ENCODE measurements at places on chromosomes 12 and 14.

- no peak for DNase-seq
Observed at GRCh38 chr14:49954171-49954631, 61.3 kb downstream of the ARF6 start.

GRCh38 chr12:94405413-94406116 lies 54.1 kb downstream of the CEP83 start:
- DNase-seq: no peak

DNA sequence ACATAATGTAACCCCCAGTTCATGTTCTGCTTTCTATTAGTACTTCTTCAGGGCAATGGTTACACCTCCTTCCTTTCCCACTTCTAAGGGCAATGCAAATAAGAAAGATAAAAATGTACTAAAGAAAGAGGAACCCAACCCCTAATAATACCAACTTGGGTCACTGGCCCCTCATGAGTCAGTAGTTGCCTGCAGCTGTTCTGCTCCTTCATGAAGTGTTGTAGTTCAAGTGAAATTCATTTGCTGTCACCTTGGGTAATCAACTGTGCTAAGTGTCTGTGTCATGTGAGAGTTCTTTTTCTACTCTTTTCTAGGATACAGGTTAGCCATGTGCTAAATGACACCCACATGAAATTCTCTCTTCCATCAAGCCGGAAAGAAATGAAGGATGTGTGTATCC lies 91.8 kb downstream of the PLXNC1 start:
- DNase-seq: no peak

DNA sequence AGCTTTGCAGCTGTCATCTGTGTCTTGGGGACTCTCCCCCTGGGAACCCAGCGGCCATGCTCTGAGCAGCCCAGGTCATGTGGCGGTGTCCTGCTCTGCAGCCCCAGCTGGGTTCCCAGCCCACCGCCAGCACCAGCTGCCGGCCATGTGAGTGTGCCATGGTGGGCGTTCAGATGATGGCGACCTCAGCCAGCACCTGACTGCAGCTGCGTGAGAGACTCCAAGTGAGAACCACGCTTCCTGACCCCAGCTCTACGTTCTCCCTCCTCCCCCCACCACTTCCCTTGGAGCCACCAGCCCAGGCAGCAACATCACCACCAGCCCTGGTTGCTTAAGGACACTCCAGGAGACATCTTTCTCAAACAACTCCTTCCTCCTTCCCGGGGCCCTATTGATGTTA lies 68.8 kb downstream of the SLC24A4 start:
- no peak for DNase-seq

DNA sequence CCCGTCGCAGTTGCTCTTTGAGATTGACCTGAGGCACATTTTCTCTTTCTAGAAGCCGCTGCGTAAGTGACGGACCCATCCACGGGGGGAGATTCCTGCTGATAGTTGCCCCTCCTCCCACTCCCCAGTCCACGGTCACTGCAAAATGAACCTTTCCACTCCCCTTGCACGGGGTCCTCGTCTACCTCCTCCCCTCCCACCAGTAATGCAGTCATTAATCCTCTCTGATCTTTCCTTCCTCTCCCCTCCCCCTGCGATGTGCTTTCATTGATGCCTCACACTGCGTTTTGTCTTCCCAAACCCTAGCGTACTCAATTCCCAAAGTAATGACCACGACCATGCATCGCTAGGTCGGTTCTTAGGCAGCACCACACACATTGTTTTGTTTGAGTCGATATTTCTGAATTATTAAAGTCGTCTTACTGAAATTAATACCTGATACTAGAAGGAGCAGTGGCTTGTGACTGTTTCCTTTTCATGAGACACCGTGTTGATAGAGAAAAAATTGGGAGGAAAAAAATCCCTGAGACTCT lies 857 bp downstream of the ETNK1 start:
- DNase-seq: peak; percentile 8

- DNase-seq: no peak
Observed at GRCh38 chr12:42296503-42297109, 29.3 kb downstream of the ZCRB1 start.

DNA sequence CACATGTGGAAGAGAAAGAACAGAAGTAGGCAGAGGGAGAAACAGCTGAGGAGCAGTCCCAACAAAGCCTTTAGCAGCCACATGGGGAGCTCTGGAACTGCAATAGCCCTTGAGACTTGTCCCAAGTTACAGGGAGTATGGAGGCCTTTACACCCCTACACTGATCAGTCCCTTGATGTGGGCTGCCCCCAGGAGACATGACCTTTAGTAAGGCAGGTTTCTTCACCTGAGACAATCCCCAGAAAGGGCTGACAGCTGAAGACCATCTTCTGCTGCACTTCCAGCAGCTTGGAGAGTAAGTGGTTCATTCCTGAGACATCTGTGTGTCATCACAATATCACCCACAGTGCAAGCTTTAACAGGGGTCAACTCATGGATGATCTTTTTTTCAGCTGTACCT lies 8.6 kb upstream of the SNAPC1 start:
- DNase-seq: no peak

DNA sequence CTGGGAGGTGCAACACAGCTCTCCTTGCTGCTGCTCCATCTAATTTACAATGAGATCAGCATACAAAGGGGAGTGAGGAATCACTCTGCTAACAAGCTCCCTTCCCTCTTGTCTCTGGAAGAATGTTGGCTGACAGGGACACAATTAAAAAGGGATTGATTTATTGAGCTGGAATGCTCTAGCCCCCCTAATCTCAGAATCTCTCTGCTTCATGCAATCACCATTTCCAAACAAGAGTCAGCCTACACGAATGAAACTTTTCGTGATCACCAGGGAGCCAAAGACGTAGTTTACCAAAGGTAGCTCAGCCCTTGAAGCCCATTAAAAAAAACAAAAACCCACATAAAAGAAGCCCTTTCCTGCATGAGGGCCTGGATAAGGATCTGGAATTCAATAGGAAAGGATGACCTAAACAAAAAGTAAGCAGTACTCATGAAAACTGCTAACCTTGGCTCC lies 223.8 kb downstream of the C12orf75 start:
- no peak for DNase-seq

DNA sequence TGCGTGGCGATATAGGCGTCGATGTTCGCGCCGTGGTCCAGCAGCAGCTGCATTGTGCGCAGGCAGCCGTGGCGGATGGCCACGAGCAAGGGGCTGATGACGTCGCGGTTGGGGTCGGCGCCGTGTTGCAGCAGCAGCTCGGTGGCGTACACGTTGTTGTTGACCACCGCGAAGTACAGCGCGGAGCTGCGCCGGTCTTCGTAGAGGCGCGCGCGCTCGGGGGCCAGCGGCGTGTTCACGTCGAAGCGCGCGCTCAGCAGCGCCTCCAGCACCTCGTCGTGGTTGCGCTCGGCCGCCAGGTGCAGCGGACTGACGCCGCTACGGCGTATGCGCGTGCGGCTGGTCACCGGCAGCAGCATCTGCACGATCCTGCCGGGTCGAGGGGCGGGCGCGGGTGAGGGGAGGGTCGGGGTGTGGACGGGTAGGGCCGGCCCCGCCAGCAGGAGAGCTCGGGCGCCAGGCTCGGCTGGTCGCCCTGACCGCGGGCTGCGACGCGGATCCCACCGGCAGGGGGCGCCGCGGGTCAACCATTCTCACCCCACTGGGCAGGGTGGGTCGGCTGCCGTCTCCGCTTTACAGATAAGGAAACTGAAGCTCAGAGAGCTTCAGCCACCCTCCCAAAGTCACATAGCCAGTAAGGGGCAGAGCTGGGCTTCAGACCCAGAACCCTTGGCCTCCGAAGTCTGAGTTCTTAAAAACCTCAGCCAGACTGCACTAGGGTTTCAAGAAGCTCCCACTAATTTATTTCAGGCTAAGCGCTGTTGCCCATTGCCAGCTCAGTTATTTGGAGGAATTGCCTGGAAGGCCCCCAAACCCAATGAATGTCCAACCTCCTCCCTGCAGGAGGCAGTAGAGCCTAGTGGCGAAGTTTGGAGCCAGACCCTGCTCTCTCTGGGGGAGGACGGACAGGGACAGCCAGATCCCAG lies 12.4 kb downstream of the FAM181A start:
- no peak for DNase-seq

GRCh38 chr12:19198272-19198671 lies 68.7 kb downstream of the PLEKHA5 start:
- no peak for DNase-seq

DNA sequence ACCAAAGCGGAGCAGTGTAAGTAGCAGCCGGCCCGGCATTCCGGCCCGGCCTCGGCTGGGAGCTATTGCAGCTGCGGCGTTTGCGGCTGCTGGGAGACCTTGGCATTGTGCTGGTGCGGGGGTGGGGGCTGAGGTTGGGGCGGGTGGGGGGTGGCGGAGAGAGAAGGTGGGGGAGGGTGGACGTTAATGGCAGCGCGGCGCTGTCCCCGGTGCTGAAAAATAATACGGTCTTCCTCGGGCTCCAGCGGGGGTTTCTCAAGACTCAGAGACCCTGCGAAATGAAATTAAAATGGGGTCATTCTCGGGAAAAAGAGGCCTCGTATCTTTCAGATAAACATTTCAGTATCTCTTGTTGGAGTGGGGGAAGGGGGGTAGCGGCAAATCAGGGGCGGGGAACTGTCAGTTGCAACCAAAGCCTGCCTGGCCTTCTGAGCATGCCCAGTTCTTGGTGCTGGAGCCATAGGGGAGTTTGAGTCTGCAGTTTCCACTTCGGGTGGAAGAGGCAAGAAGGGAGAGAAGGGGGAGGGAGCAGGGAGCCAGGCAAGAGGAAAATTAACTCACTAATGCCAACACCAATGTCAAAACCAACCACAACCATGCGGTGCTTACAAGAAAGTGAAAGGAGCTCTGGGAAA lies 414 bp downstream of the UNC79 start:
- peak; percentile 47 for DNase-seq

DNA sequence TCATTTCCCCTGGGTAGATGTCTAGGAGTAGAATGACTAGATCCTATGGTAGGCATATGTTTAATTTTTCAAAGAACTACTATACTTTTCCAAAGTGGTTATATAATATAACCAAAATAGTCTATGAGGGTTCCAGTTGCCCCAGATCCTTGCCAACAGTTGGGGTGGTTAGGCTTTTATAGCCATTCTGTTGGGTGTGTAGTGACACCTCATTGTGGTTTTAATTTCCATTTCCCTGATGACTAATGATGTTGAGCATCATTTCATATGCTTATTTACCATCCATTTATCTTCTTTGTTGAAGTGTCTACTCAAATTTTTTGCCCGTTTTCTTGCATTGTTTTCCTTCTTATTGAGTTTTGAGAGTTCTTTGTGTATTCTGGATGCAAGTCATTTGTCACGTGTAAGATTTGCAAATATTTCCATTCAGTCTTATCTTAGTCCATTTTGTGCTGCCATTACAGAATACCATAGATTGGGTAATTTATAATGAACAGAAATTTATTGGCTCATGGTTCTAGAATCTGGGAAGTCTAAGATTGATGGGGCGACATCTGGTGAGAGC lies 4.7 kb downstream of the SYNE2 start:
- no peak for DNase-seq

DNA sequence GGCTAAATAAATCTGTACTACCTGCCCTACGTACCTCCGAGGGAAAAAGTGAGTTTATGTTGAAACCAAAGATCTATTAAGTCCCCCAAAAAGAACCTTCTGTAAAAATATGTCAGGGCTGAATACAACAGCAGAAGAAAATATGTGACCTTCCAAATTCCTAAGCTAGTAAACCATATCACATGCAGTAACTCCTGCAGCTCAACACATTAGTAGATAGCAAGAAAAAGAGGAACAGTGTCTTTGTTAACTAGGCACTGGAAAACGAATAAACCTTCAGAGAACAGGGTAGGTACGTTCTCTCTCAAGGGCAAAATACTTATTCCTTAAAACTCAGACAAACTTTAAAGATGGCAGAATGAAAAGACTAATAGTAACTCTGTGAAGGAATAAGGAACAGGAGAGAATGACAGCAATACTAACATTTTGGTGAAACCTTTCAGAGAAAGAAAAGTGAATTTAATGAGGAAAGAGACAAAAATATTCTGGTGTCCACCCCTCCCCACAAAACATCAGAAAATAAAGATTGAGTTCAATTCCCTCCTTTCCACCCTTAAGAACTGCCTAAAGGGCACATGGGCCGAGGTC lies 18.0 kb downstream of the CBX5 start:
- no peak for DNase-seq

DNA sequence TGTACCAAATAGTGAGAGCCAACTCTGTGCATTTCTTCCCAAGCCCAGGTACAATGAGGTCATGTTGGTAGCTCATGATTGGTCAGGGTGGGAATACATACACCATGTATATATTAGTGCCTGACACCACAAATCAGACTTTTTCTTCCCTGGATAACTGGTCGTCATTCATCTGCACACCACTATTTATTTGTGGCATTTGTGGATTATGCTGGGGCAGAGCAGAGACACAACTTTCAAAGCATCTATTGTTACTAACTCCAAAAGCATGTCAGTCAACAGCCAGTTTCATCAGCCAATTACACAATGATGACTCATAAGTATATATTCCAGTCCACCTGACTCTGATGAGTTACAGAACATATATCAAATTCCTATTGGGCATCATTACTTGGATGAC lies 181.7 kb downstream of the ADAMTS20 start:
- no peak for DNase-seq

- no peak for DNase-seq
Observed at GRCh38 chr14:61470261-61470960, 149.0 kb downstream of the PRKCH start.

DNA sequence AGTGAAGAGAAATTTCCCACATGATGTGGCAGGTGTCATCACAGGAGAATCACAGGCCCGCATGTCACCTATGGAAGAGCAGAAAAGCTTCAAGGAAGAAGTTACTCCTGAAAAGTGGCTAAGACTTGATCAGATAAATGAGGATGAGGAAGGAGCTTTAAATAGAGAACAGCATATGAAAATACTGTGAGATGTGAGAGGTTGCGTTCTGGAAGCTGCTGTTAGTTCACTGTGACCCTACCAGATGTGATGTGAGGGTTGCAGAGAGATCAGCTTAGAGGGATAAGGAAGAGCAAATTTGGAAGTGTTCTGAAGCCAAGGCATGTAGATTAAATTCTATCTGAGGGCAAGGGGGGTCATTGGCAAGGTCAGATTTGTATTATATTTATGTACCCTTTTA lies 17.1 kb downstream of the ERP27 start:
- no peak for DNase-seq

DNA sequence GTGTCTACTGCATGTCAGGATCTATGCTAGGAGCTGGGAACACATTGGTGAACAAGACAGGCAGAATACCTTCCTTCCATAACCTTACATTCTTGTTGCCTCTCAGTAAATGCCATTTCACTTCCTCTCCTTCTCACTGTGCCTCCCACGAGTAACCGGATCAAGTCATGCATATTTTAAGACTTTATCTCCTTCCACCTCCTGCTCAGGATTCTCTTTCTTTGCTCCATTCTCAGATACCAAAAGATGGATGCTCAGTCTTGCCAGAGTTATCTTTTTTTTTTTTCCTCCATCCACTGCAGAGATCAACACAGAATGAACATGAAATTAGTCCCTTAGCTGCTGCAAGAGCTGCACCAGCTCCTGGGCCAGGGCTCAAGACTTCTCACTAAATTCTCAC lies 20.0 kb upstream of the APPL2 start:
- no peak for DNase-seq

- DNase-seq: no peak
Observed at GRCh38 chr14:33814010-33814409, 136.9 kb downstream of the EGLN3 start.

GRCh38 chr12:91732086-91732485 lies 413.6 kb downstream of the BTG1 start:
- no peak for DNase-seq
